ENCODE measurements at places on chromosomes 5 and 9.

- DNase-seq = no peak
Measured at GRCh38 chr9:114450833-114451706, 54.2 kb downstream of the WHRN start.

DNA sequence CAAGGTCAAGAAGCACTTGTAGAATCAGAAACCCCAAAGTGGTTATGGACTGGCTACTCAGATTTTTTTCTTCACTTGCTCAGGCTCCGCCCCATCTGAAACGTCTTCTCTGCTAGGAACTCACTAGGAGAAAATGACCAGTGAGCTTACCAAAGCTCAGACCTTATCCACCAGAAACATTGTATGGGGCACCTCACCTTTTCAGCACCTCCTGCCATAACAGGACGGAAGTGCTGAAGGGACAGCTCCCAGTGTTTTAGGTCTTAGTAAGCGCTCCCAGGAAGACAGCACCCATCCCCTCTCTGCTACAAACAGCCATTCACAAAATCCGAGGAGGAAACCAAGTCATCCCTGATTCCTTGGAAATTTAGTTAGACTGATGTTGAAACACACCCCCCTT, 1.2 kb upstream of the GABRA1 start:
- peak; percentile 20 for DNase-seq

DNA sequence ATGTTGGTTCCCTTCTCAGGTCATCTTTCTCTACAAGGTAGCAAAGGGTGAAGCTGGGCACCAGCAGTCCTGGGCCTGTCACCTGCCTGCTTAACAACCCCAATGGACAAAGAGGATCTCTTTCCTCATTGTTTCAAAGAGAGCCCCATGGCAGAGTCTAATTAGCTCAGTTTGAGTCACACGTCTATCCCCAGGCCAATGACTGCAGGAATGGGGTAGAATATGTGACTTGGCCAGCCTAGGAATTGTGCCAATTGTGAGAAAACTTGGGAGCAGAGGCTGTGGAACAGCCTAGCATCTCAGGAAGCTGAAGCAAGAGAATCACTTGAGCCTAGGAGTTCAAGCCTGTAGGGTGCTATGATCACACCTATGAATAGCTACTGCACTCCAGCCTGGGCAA, 3.6 kb upstream of the RAPGEF1 start:
- DNase-seq = no peak

DNA sequence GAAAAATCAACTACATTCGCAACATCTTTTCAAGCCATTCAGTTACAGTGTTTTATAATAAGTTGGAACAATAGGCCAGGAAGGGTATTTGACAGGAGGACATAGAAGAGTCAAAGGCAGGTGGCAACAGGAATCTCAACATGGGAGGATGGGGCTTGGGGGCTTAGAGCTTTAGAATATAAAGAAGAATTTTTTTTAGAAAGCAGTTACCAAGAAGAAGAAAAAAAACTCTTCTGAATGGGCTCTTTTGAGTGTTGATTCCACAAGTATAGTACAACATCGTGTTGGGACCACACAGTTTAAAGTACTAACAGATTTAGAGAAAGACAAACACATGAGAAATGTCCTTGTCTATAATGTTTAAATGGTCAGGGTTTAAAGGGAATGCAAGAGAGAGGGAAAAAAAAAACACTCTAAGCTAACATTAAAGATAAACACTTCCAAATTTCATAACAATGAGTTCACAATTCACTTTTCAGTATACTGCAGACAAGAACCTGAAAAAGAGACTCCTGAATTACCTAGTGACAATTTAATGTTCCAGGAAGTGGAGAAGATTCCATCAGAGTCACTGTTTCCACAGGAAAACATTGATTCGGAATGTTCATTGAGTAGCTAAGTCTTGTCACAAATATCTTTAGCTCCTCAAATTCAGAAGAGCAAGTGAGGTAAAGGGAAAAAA, 282.3 kb downstream of the DEPDC1B start:
- no peak for DNase-seq

DNA sequence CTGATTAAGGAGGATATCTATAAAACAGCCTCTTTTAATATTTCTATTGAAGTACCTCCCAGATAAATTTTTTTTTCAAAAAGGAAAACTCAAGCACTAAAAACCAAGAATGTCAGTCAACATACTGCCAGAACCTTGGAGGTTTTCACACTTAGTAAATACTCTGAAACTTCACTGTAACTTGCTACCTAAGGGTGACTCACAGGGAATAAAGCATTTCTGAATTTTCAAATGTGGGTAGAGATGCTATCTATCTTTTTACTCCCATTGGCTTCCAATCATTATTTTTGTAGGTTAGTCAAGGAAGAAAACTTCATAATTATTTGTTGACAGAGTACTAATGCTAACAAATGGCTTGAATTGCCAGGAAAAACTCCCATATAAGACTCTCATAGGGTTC, 46.1 kb downstream of the SLC25A46 start:
- DNase-seq = no peak
